ENCODE measurements at places on chromosomes 1 and 21.

DNA sequence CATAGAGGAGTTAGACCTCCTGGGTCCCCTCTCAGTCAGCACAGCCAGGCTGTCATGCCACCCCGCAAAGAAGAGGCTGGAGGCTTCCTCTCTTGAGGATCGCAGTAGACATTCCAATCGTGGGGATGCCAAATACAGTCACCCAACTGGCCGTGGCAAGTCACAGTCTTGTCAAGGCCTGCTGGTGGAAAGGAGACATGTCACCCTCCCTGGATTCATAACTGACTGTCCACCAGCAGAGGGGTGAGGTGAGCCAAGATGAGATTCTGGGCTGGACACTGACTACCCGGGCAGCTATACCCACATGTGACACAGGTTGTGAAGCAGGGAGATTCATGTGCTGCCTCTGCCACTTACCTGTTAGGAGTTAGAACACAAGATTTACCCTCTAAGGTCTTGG lies 123.5 kb upstream of the NGF start:
- no peak for DNase-seq

DNA sequence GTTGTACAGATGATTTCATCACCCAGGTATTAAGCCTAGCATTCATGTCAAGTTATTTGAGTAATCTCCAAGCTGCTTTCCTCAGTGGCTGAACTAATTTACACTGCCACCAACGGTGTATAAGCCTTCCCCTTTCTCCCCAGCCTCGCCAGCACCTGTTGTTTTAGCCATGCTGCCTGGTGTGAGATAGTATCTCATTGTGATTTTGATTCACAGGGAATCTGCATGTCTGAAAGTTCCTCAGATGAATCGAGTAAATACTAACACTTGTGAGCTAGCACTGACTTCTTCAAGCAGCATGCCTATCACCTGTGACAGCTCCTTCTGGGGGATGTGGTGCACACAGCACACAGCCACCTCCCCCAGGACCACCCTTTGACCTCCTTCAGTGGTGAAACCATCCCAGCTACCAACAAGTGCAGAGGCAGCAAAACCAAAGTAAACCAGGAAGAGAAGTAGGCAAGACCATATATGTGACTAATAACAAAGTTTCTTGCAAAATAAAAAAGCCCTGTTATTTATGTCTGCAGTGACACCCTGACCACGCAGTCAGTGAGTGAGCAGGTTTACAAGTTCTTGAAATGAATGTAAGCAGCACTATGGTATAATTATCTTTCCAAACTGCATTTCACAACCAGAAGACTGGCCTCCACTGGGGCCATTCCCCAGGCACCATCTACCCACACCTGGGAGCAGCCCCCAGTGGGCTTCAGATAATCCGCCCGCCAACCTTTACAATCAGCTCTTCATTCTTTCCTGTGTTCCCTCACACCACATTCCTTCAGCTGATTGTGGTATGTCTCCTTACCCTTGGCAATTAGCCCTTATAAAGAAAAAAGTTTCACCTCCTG lies 173.8 kb downstream of the ETS2 start:
- no peak for DNase-seq

- no peak for DNase-seq
Observed at GRCh38 chr1:41827991-41828570, 90.6 kb downstream of the HIVEP3 start.

GRCh38 chr1:212792396-212792908 lies 758 bp downstream of the TATDN3 start:
- DNase-seq, result no peak

DNA sequence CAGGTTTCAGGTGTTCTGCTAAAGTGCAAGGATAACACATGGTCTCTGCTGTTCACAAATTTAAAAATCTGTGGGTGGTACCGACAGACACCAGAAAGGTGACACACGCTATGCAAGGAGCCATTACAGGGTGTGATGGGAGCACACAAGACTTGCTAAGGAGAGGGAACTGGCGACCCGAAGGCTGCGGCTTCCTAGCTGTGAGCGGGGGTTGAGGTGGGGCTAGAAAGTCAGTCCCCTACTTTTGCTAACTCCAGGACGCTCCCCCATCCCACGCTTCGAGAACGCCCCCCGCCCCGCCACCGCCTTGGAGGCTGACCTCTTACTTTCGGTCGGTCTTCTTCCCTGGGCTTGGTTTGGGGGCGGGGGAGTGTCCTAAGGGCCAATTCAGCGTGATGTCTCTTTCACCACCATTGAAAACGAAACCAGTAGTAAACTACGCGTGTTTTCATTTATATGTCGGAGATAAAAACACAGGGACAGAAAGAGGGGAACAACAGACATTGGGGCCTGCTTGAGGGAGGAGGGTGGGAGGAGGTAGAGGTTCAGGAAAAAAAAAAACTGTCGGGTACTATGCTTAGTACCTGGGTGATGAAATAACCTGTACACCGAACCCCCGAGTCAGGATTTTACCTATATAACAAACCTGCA lies 1.1 kb downstream of the CKS1B start:
- DNase-seq, result no peak

- DNase-seq, result peak; percentile 19
Observed at GRCh38 chr1:165403835-165404482, 41.0 kb downstream of the RXRG start.

- no peak for DNase-seq
Observed at GRCh38 chr21:25342816-25343215, 264.5 kb downstream of the MRPL39 start.

GRCh38 chr1:222618001-222618879 lies at the start of gene MIA3:
TSS of gene MIA3 (plus strand) at chr1:222618097. CDS start at chr1:222618111, 14 bp downstream.
- no peak for DNase-seq

- no peak for DNase-seq
Observed at GRCh38 chr1:43300378-43301094, at the start of gene TIE1. TSS of gene TIE1 (plus strand) at chr1:43300982. CDS start at chr1:43301072, 90 bp downstream.

GRCh38 chr1:79969886-79970285 lies 963.4 kb upstream of the ADGRL4 start:
- DNase-seq, result no peak

DNA sequence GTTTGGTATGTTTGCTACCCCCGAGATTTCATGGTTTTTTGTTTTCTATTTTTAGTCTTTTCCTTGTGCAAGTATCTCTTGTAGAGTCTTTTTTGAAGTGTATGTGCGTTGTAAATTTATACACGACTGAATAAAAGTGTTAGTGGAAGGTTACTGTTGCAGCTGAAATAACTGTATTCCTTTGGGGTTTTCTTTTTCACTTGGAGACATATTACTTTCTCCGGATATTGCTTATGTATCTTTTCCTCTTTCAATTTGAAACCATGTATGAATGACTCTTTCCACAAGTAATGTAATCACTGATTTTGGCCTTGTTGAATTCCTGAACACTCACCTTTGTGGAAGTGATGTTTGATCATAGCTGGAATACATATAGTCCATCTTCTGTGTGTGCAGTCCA lies 956 bp downstream of the URB2 start:
- no peak for DNase-seq

DNA sequence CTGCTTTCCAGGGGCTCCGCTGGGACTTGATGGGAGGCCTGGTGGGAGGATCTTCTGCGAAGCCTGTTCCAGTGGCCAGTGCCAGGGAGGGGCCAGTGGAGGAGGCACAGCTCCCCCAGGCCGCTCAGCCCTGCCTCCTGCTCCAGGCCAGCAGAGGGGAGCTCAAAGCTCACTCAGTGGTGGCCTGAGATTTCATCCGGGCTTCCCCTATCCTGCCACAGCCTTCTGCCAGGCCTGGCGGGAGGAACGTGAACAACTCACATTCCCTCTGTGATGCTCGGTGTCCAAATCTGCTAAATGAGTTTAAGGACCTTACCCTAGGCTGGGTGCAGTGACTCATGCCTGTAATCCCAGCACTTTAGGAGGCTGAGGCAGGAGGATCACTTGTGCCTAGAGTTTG lies 3.3 kb downstream of the CLCNKB start:
- DNase-seq, result no peak
